ENCODE measurements at places on chromosomes 1 and 21. TPM values are rescaled to one million over a fixed set of nuclear protein-coding genes. Genes with fewer than 3 reads are reported as not detected.
A peak's percentile ranks its signal among the peaks of the same experiment; 100 is the strongest.

DNA sequence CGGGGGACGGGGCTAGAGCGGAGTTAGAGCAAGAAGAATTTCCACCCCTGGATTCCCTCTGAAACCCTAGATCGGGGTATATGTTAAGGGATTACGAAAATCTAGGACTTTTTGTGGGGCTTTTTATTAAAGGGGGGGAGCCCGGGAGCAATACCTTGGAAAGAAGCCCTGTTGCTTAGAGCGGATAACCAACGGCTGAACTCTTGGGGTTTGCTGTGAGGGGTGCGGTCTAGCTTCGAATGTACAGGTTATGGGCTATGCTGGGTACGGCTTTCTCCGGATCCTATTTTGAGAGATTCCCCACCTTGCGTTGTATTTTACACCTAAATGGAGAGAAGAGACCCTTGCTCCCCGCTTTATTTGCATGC is 626 bp downstream of the DYRK3 start:
- peak overlapping the region; percentile 87 for H3K4me3 ChIP-seq
- H3K27me3 ChIP-seq = peaks cover 10% of the 10 kb centered on the region
- H3K27ac ChIP-seq = no peak overlapping the region
- DNase-seq = no peak
- peaks cover 14% of the 10 kb centered on the region for H3K36me3 ChIP-seq
- H3K4me1 ChIP-seq = peaks cover 25% of the 10 kb centered on the region

The PPIAL4G gene
- total RNA-seq = 0.09 TPM

The RIMS3 gene
- total RNA-seq = 2.0 TPM

DNA sequence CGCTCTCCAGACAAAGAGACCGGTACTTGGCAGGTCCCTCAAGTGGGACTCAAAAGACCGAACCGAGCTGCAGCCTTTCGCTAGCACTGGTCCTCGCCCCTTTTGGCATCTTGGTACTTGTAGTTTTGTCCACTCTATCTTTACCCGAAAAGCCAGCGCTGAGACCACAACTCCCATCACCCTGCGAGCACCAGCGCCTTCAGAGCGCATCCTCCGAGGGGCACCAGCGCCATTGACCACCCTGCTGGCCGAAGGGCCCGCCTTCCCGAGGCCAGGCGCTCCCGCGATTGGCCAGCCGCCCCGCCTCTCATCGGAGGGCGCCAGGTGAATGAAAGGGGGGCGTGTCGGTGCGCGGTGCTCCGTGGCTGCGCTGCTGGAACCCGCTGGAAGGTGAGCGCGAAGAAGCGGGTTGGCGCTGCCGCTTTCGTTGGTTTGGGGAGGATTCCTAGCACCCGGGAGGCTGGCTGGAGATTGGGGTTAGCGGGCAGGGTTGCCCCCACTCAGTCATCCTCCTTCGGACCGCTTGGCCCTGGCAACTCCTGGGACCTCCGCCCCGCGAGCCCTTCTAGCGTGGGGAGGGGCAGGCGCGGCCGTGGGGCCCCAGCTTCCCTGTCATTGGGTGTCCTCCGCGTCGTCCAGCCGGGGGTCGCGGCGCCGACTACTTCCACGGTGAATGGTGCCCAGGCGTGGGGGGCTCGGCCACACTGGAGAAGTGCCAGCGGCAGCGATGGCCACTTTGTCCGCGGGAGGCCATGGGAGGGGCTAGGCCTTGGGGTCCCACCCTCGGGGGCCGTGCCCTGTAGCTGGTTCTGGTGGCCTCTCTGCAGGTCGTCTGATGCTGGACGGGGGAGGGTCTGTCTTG is at the start of gene ZBTB8B:
Gene ZBTB8B (plus strand): TSS at position 357 of the 862 bp plus-strand sequence. CDS start 5,553 bp downstream, outside the sequence.
- peak; percentile 69 for DNase-seq
- peaks cover 51% of the 10 kb centered on the region for H3K27me3 ChIP-seq
- peaks cover 11% of the 10 kb centered on the region for H3K4me1 ChIP-seq
- peaks cover 2% of the 10 kb centered on the region for H3K36me3 ChIP-seq
- peak within 1 kb of the TSS; percentile 55 for H3K4me3 ChIP-seq
- H3K27ac ChIP-seq = peak within 1 kb of the TSS; percentile 45

DNA sequence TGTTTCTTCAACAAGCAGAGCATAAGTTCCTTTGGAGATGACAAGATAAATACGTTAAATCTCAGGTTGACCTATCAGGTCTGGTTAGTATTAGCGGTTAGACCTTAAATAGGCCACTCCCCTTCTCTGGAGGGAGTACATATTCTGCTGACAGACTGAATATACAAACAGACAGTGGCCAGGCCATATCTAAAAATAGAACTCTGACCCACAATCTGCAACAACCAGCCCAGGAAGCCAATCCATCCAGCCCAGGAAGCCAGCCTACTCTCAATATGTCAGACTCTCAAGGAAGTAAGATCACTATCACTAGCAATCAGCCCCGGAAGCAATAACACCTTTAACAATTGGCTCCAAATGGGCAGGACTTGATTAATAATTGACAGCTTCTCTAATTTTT is 6.7 kb downstream of the IL20 start:
- no peak overlapping the region for H3K4me3 ChIP-seq
- H3K27ac ChIP-seq = no peak overlapping the region
- H3K27me3 ChIP-seq = peaks cover 7% of the 10 kb centered on the region

GRCh38 chr1:54156201-54156600 is 3.4 kb upstream of the CDCP2 start:
- H3K4me3 ChIP-seq = no peak overlapping the region
- H3K36me3 ChIP-seq = no peaks in the 10 kb centered on the region
- no peak for DNase-seq
- H3K27me3 ChIP-seq = no peaks in the 10 kb centered on the region
- no peak overlapping the region for H3K27ac ChIP-seq
- H3K4me1 ChIP-seq = no peaks in the 10 kb centered on the region

DNA sequence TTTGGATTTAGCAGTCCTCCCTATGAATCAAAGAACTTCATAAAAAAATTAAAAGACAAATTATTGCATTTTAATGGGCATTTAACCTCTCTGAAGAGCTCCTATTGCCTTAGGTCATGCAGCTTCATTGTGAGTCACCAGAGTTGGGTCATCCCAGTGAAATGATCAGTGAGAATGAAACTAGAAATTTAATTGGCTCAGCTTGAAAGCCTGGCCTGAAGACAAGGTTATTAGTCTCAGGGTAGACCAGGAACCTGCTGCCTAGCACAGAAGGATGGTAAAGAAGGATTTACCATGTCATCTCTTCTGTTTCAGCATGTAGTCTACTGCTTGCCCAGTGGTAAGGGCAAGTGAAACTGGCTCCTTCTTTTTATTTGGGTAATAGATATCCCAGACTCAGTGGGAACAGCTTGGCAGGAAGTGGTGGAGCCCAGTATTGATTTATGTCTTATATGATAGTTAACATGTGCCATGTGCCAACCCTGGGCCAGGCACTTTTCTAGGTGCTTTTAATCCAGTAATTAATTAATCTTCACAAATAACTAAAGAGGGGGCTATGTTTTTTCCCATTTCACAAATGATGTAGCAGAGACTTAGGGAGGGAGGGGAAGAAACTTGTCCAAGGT is 23.6 kb downstream of the LAMC2 start:
- H3K27ac ChIP-seq = no peak overlapping the region
- no peak overlapping the region for H3K4me3 ChIP-seq
- no peak for DNase-seq
- peaks cover 20% of the 10 kb centered on the region for H3K27me3 ChIP-seq
- H3K4me1 ChIP-seq = no peaks in the 10 kb centered on the region
- no peaks in the 10 kb centered on the region for H3K36me3 ChIP-seq

The SAMD13 gene
- total RNA-seq = 0.21 TPM

The CGN gene
- total RNA-seq = 0.28 TPM

The OR2C3 gene
- not detected for total RNA-seq

The SLC30A10 gene
- total RNA-seq = not detected

The CLCA4 gene
- not detected for total RNA-seq
